ENCODE measurements at places on chromosomes 2 and 18.

DNA sequence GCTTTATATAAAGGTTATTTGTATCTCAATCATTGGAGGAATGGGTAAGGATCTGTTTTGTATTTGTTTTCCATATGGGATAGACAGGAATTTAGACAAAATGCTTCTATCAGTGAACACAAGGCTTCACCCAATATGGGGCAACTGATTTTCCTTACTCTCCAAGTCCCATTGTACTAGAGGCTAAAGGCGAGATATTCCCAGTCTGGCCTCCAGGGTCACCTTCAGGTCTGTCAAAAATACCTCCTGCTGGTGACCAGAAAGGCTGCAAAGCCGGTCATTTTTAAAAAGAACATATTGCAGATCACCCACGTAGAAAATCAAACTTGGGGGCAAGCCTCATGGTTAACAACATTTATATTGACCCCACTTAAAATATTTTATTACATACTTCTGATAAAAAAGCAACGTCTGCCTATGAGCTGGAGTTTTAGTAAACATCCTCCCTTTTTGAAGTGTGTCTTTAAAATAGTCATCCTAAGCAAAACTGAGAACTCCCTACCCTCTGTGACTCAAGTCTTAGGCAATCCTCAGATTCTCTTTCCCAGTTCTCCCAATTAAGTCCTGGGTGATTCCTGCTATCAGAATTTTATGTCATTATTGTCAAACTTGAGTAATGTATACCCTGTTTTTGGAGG lies 276.6 kb downstream of the MREG start:
- peak; percentile 34 for DNase-seq

- DNase-seq = peak; percentile 67
Observed at GRCh38 chr2:148021059-148021861, at the start of gene MBD5. TSS of gene MBD5 (plus strand) at chr2:148021091.

GRCh38 chr18:43277164-43277600 lies at the start of gene SYT4:
TSS of gene SYT4 (minus strand) at chr18:43277490. CDS start at chr18:43277281, 209 bp downstream.
- peak; percentile 91 for DNase-seq

DNA sequence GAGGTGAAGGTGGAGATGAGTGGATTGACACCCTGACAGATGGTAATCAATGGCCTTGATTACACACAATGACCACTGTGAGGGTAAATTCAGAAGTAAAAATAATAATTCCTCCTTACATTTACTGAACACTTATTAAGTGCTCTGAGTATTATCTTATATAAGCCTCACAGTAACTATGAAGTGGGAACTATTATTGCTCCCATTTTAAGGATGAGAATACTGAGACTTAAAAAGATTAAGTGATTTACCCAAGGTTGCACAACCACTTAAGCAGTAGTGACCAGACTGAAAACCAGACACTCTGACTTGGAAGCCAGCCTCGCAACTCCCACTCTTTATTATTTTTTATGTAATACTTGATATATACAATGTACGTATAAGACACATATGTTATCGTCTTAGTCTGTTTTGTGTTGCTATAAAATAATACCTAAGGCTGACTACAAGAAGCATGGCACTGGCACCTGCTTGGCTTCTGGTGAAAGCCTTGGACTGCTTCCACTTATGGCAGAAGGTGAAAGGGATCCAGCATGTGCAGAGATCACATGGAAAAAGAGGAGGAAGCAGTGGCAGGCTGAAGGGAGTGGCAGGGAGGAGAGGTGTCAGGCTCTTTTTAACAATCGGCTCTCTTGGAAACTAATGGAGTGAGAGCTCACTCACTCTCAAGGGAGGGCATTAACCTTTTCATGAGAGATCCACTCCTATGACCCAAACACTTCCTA lies 41.5 kb upstream of the C1D start:
- no peak for DNase-seq

DNA sequence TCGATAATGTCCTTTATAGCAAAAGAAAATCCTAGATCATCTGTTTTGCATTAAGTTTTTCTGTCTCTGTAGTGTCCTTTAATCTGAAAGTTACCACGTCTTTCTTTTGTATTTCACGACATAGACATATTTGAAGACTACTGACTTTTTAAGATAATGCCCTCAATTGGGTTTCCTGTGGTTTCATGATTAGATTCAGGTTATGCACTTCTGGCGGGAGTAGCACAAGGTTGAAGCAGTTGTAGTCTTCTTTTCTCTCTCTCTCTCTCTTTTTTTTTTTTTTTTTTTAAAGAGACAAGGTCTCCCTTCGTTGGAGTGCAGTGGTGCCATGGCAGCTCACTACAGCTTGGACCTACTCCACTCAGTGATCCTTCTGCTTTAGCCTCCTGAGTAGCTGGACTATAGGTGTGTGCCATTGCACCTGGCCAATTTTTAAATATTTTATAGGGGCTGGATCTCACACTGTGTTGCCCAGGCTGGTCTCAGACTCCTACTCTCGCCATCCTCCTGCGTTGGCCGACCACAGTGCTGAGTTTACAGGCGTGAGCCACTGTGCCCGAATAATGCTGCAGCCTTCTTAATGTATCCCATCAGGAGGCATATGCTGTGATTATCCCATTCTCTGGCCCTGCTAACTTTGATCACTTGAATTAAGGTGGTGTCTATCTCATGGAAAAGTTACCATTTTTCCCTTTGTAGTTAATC lies 3.9 kb downstream of the INPP4A start:
- DNase-seq = no peak

GRCh38 chr18:51196118-51196810 lies 1.2 kb downstream of the MEX3C start:
- DNase-seq = no peak

DNA sequence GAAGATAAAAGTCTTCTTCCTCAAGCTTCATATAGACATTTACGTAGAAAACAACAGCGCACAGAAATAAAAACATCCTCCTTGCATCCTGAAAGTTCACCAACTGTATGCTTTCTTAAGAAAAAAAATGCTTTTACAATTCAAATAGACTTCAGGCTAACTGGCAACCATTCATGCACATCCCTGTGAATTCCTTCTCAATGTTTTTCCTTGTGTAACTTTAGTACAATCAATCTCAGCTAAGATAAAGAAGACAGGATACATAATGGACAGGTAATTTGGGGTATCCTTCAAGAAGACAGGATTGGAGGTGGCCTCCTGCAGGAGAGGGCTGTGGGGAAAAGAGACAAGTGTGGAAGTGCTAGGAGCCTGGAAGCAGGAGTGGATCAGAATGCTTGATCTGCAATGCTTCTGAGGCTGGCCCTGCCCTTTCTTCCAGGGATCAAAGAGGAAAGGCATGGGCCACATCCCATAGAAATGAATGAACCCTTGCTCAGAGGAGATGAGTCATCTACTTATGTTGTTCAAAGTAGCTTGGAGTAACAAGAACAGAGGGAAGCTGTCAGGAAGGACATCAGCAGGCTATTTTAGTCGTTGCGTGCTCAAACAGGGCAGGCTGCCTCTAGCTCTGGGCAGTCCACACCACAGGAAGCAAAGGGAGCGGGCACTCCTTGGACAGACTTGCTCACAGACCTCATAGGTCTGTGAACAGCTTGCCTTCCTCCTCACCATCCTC lies 126.6 kb downstream of the TMEM131 start:
- DNase-seq = peak; percentile 46

DNA sequence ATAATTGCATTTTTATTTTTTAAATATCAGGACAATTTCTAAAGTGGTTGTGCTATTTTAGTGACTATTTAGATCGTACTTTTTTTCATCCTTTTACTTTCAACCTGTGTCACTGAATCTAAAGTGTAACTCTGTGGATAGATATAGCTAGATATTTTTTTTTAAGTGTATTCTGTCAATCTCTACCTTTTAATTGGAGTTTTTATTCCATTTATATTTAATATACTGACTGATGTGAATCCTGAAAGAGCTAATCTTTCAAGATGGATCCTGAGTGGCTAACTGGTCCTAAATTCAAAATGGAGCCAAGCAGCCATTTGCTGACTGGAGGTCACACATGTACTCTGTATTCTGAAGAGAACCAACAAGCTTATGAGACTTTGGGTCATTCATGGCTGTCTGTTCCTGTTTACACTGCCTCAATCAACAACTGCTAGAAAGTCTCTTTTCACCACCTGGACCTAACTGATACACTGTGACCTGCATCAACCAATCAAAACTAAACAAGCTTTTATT lies 4.6 kb upstream of the PSMD14 start:
- no peak for DNase-seq

DNA sequence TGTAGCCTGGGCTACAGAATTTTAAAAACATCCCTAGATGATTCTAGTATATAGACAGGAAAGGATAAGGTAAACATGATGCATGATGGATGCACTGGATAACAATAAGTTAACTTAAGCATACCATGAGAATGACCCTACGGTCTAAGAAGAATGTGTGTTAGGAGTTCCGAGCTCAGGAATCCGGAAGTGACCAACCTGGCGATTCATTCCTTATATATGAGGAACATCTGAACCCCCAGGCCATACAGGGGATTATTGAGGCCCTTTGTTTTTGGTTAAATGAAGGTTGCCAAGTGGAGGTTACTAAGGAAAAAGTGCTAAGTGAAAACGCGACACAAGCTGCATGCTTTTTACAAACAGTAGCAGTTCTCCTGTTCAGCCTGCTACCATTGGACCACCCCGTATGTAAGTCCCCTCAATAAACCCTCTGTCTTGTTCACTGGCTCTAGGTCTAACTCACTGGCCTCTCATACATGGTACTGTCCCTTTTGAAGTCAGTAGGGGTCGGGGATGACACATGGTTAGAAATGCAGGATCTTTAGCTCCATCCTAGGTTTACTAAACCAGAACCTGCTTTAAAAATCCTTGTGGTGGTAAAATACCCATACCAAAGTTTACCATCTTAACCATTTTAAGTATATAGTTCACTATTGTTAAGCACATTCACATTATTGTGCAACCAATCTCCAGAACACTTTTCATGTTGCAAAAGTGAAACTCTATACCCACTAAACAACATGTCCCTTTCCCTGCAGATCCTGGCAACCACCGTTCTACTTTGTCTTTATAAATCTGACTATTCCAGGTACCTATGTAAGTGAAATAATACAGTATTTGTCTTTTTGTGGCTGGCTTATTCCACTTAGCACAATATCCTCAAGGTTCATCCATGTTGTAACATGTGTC lies 111.0 kb upstream of the MAP4K3 start:
- no peak for DNase-seq
